ENCODE measurements at places on chromosomes 2 and 18.

DNA sequence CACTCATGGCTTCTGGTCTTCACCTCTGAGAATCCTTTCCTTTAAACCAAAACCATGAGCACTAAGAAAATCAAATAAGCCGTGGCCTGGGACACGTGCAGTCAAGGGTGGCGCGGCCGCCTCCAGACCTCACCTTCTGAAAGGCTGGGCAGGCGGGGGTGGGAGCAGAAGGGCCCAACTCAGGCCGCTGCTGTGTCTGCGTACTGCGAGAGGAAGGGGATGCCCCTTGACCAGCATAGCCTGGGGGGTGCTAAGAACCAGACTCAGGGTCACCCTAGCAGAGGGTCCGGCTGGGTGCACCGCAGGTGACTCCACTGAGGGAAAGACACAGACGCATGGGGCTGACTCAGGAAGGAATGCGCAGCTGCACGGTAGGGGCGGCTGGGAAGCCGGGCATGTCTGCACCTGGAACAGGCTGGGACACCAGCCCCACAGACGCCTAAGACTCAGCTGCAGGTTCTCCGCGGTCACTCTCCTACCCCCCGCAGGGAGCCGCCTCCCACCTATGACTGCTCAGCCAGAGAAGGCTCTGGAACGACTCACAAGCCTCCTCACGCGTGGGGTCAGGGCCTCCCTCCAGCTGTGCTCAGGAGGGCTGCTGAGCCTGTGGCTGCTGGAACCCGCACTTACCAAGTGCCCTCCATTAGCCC is 432.4 kb upstream of the MYT1L start:
- no peak for DNase-seq

- DNase-seq, result no peak
Observed at GRCh38 chr18:37188016-37188791, 359.3 kb downstream of the KIAA1328 start.

GRCh38 chr2:190982262-190983034 is 31.5 kb downstream of the STAT1 start:
- DNase-seq, result no peak

DNA sequence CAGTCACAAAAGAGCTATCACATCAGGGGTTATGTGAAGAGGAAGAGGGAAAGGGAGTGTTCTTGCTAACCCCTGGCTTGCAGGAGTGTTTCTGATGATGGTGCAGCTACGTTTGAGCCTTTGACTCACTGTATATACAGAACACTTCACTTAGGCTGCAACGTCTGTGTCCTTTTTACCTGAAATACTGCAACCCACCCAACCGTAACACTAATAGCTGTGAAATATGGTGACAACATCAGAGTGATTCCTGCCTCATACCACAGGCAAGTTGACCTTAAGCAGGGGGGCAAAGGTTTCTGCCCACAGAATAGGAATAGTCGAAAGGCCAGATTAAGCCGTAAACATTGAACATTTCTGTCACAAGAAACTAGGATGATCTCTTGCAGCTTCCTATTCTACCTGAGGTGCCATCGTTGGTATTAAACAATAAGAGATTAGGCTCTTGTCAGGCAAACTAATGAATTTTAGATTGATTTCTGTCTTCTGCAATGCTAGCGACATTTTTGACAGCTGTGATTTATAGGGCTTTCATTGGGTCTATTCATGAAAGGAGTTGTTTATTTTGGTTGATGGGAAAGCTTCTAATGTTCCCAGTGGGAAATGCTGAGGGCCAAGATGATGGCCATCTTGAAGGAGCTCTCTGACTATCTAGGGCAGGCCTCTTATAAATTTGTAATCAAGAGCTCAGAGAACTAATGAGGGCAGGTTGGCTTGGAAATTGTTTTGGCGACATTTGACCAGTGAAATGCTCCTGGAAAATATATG is 316.8 kb downstream of the PIK3C3 start:
- DNase-seq, result no peak

GRCh38 chr2:43311276-43311675 is 84.9 kb upstream of the ZFP36L2 start:
- no peak for DNase-seq

DNA sequence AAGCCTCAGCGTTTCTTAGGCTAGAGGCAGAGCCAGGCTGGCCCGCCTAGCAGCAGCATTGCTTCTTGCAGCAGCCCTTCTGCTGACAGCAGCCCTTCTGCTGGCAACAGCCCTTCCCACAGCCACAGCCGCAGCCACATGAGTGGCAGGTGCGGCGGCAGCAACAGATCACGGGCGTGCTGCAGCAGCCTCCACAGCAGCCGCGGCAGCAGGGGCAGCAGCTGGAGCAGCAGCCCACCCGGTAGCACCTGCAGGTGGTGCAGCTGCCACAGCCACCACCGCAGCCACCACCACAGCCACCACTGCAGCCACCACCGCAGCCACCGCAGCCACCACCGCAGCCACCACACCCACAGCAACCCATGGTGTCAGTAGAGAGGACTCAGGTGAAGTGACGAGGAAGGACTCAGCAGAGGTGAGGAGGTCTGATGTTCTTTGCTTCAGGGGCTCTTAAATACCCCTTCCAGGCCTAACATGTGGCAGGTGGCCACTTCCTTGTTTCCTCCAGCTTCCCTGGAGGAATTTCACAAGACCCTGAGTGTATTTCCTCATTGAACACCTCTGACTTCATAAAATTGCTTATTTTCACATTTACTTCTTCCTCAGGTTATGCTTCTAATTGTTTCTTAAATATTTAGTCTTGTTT is at the start of gene SCYGR6:
Gene SCYGR6, minus strand, starts transcription at position 364 of the 646 bp plus-strand sequence. Its CDS starts 0 bp downstream, at position 364.
- DNase-seq, result no peak

DNA sequence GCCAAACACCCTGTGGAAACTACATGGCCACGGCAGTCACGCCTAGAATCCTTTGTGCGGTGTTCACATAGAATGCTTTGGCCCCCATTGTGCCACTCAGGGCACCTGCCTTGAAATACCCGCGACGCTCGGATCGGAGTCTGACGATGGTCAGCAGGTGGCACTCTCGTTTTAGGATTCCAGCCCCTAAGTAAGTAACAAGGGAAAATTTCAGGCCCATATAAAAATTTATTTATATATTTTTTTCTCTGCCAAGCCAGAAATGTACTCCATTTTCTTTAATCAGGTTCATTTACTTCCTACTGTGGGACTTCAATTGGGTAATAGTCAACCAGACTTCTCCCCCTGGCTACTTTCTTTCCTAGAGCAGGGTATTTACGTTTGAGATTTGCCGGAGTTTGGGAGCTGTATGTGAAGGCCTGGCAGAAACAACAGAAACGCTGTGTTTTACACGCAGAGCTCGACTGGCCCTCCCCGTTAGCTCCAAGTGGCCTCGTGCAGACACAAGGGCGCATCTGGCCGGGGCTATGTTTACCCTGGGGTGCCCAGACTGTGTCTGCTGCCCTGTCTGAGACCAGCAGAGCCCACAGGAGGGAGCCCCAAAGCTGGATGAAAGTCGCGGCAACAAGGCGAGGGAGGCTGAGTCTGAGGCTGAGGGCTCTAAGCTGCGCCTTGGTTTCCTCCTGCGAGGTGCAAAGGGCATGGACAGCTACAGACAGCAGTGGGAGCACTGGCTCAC is 41.6 kb downstream of the LRRC30 start:
- DNase-seq, result peak; percentile 5

DNA sequence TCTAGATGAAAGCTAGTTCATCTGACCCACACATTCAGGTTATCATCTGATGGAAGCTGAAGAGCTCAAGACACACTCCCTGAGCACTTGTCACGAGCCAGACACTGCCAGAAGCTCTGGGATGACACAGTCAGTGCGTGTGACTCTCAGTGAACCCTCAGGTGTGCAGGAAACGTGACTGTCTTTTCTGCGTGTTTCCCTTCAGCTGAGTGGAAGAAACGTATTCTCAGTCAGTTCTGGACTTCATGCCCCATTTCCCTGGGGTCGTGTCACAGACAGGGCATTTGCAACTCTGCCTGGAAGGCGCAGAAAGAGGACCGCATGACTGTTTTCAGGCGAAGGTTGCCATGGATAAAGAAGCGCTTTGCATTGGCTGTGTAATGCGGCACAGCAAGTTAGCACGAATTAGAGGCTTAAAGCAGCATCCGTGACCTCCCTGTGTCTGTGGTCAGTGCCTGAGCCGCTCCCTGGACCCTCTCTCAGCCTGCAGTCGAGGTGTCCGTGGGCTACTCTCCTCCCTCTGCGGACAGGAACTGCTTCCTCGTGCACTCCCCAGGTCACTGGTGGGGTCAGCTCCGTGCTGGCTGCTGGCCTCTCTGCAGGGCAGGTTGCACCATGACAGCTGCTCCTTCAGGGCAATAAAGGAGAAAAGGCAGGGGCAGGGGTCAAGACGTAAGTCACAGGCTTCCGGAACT is 3.3 kb upstream of the ALLC start:
- no peak for DNase-seq

- no peak for DNase-seq
Observed at GRCh38 chr2:86818114-86818801, 27.5 kb upstream of the CD8A start.

DNA sequence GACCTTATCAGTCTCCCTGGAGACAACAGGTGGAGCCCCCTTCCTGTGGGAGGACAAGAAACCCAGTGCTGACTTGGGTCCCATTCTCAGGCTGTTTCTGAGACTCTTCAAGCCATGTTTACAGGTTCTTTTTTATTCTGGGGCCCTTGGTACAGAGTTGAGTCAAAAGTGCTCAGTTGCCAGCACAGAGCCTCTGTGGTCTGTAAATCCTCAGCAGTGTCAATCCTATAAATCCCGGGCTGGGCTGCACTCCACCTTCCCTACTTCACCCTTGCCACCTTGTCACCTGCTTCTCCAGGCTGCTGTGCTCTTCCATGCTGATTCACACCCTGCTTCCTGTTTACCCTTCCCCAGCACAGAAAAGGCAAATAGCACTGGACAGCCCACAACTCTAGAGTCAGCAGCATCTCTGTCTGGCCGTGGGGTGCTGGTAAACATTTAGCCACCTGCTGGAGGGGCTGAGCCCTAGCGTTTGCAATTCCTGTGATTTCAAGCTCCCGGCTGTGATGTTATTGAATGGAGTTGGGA is 74.7 kb downstream of the TNFRSF11A start:
- DNase-seq, result peak; percentile 3

DNA sequence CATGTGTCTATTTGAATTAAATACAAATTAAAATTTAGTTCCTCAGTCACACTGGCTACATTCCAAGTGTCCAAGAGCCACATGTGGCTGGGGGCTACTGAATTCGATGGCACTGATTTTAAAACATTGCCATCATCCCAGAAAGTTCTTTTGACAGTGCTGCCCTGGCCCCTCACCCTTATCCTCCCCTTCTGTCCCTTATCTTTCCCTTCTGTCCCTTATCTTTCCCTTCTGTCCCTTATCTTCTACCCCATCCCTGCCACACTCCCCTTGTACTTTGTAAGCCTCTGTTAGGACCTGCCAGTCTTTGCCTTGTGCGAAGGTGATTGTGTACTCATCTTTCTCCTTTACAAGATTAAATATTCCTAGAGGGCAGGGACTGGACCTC is 85.2 kb downstream of the DNMT3A start:
- DNase-seq, result no peak

GRCh38 chr18:45642238-45642637 is 27.0 kb downstream of the SLC14A2 start:
- DNase-seq, result no peak

DNA sequence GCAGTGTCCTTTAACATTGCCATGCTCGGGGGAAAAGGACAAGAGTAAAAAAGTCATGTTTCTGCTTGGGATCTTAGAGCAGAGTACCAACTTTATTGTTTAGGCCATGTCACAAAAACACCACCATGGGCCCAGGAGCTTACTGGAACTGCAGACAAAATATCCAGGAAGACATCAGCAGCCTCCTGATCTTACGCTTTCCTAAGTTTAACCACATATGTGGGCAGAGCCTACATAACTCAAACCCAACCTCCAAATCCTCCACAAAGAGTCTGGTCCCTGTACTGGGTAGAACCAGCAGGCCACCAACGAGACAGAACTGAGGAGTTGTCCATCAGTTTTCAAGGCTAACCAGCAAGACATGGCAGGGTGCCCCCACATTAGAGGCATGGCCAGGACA is 10.3 kb downstream of the GALNT14 start:
- no peak for DNase-seq

DNA sequence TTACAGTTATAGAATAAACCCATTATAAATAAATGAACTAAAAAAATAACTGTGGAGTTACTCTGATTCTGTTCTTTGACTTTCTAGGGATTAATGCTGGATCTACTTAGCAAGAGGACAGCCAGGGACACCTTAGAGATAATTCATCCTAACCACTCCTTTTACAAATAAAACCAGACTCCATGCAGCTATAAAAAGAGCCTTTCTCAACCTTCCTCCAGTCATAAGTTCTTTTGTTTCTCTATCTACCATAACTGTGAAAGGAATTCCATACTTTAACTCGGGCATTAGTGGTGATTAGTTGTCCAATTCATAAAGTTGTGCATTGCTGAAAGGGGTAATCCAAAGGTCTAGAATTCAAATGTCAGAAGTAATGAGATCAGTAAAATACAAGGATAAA is 682.4 kb downstream of the DPP10 start:
- no peak for DNase-seq

- DNase-seq, result no peak
Observed at GRCh38 chr2:40192864-40193669, 258.8 kb downstream of the SLC8A1 start.

- peak; percentile 83 for DNase-seq
Observed at GRCh38 chr2:201451292-201452057, at the start of the genes STRADB and TRAK2. Gene STRADB, plus strand, starts transcription at chr2:201451740. Its CDS starts 3,101 bp downstream, at chr2:201454841. Gene TRAK2, minus strand, starts transcription at chr2:201451458. Its CDS starts 30,951 bp downstream, at chr2:201420507.

- DNase-seq, result no peak
Observed at GRCh38 chr2:65317841-65318240, 90.2 kb downstream of the ACTR2 start.

DNA sequence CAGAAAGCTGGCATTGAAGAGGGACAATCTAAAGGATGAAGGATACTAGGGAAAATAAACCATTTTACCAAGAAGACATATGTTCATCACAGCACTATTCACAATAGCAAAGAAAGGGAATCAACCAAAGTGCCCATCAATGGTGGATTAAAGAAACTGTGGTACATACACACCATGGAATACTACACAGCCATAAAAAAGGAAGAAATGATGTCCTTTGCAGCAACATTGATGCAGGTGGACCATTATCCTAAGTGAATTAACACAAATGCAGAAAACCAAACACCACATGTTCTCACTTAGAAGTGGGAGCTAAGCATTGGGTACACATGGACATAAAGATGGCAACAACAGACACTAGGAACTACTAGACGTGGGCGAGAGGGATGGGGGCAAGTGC is 7.2 kb upstream of the MFF start:
- DNase-seq, result no peak

- DNase-seq, result no peak
Observed at GRCh38 chr18:59048378-59048777, 91.3 kb upstream of the SEC11C start.

All from SW 1271 (cell line).